ENCODE measurements at places on chromosomes 13 and 19.

GRCh38 chr13:40063703-40064102 lies 408.2 kb downstream of the COG6 start:
- DNase-seq = no peak

DNA sequence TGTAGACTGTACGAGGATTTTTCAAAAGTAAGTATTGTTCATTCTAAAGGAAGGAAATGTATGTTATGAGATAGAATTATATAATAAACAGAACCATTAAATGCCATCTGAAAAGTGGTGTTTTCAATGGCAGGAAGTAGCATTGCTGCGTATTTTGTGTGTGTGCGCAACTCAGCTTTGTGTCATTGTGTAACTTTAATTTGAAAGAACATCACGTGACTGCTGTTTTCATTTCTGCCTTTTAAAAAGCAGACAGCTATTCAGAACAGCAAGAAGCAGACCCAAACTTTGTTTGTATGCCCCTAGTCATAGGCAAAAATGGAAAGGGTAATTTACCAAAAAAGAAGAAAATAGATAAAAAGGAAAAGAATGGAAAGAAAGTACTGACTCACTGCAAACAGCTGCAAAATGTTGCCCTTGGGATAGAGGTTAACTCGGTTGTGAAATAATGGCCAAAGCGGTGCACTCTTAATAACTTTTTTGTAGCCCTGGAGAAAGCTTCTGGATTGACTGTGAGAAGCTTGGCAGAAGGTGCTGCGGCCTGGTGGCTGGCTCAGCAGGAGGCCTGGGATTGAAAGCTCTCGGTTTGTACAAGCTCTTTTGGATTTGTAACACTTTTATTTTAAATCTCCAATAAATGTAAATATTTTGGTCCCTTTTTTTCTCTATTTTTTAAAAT lies 97.3 kb downstream of the GGACT start:
- DNase-seq = no peak

GRCh38 chr19:28691683-28692082 lies 521.3 kb downstream of the UQCRFS1 start:
- DNase-seq = no peak

DNA sequence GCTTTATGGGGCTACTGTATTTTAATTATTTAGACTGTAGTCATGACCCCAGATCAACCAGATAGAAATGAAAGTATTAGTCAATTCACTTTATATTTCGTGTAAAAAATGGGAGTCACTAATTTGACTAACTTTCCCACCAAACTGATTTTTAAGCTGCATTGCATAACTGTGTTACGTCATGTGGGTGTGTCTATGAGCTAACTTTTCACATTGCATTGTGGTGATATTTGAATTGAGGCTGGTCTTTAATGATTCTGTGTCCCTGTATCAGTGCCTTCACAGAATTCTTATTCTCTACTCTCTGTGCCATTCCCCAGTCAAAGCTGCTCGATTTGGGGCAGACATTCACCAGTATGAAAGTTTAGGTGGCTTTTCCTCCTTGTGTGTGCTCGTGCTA lies 172.7 kb upstream of the MAB21L1 start:
- no peak for DNase-seq
